NCI-H2081 treated with DMSO at 0.1 percent for 48 hours (cell line): ENCODE measurements at places on chromosomes 12 and 14.
A peak's percentile ranks its signal among the peaks of the same experiment; 100 is the strongest.

DNA sequence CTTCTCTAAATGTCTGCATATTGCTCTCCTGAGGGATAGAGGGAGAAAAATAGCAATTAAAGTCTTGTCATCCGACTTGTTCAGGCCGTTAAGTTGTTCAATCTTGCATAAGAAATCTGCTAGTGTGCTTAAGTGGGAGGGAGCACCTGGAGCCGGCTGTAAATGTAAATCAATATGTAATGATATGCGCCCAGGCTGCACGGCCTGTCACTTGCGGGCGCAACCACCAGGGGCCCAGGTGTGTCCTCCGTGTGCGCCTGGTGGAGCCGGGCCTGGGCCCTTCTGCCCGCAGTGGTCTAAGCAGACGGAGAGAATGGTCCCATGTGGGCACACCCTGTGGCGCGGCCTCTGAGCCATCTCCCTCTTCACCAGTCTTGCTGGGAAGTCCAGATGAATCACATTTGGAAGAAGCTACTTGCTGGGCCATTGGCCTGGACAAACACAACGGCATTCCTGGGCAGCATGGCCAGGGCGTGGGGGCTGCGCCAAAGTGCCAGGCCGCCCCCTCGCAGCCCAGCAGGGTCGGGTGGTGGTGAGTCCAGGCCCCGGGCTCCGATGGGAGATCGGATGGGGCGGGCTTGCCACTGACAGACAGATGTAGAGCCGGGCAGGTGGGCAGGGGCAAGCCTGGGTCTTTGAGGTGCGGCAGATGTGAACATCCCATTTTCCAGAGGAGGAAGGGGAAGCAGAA, 193.3 kb upstream of the C14orf180 start:
- no peak for DNase-seq

- no peak for DNase-seq
Observed at GRCh38 chr12:590206-590750, 73.0 kb downstream of the NINJ2 start.

DNA sequence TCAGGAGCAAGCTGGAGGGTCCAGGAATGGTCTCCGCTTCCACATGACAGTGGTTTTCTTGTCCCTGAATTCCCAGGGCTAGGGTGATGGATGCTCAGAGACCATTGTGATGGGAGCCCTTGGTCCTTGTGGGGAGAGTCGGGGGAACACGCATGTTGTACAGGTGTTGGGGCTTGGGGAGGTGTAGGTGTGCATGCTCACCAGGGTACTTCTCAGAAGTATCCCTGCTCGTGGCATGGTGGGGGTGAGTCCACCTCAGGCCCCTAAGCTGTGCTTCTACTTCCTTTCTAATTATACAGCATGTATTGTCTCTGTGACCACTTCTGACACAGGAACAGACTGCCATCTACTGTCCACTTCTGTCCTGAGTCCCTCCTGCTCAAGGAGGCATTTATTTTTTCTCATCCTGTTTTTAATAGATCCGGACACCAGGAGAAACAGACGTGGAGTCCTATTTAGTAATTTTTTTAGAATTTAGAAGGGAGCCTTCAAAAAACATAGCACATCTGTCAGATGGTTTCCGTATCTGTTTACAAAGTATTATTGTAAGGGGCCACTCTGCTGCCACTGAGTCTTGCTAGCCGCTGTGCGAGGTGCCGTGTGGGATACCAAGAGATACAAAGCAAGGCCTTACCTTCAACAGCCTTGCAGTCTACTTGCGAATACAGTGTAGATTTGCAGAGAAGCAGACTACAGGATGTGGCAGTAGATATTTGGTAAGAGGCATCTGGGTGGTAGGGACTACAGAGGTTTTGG, 10.5 kb downstream of the NTF3 start:
- no peak for DNase-seq

GRCh38 chr12:113794774-113795173, 171.4 kb downstream of the RBM19 start:
- DNase-seq, result no peak

DNA sequence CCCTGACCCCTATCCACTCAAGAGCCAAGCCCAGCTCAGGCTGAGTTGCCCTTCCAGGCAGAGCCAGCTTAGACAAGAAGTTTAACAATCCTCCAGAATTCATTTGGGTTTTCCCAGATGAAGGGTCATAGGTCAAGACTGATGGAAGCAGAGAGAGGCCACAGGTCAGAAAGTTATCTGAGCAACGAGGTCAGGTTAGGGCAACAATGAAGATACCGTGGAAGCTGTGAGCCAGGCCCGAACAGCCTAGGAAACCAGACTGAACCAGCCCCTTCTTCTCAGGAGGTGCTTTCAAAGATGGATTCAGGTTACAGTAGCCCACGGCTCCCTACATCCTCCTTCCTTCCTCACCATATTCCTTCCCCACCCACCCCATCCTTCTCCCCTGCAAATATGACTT, 53.1 kb downstream of the RHOJ start:
- DNase-seq, result no peak

DNA sequence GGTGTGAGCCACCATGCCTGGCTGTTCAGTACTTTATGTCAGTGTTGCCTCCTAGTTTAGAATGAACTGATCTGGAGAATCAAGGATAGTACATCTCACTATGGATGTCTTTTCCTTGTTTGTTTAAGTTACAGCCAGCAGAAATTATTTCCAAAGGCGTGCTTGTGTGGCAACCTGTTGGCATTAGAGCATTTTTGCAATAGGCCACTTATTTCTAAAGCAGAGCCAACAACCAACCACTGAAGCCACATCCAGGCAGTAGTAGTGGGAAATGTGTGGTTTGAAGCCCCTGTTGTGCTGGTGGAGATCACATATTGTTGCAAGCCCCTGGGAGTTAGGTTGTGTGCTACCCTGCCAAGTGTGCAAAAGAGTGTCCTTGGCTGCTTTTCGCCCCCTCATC, 3.7 kb downstream of the ANO6 start:
- DNase-seq, result no peak

DNA sequence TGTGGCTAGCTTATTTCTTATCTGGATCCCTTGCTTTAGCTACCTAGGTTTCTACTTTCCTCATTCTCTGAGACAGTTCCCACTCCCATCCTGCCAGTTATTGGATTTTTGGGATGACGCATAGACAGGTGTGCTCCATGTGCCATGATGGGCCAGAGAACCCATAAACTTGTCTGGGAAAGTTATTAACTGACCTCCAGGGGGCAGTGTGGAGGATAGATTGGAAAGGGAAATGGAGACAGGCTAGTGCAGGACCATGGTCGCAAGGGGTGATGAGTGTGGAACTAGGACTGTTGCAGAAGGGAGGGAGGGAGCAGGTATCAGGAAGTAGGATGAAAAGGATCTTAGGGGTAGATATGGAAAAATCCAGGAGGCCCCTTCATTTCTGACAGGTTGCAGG, 80.3 kb downstream of the ESRRB start:
- DNase-seq, result no peak

DNA sequence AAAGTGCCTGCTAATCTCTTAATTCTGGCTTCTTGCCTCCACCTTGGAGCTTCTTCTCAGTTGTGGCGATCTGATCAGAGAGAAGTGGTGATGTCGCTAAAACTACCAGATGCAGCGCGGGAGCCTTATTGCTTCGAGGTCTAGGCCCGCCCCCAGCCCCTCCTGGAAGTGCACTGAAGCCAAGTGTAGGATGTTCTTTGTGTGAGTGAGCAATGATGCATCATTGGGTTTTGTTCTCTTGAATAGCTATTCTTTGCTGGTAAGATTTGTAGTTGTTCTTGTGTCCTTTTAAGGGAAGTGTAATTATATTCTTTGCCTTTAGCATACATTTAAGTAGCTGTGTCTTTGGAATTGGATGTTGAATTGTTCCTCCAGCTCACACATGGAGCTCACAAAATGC, 35.8 kb downstream of the MTHFD1 start:
- no peak for DNase-seq

DNA sequence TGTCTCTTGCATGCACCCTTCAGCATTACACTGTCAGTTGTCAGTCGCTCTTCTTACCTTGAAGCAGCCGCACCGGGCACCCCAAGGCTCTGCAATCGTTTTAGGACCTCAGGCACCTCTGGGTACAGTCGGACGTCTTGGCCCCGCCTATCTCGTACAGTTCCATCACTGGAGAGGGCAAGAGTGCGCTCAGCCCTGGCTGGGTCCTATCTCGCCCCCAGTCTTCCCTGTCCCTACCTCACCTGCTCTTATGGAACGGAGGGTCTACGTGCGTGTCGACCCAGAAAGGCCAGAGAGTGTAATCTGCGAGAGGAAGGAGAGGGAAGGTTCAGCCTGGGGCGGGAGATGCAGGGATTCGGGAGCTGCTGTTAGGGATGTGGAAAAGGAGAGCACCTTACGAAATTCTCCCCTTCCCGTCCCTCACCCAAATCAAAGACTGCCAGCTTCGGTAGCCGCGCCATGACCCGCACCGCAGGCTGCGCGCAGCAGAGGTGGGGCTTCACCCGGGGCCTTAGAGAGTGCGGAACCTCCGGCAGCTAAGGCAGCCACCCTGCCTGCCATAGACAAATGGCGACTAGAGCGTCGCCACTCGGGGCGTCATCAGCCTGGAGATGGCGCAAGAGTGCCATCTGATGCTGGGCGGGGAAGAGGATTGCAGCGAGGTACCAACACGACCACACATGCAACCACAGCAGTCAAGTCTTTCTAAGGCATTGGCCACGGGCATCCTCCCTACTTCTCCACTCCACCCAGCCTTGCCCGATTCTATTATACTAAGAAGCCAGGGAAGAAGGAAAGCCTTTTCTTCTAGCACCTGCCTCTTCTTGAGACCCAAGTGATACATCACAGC, at the start of gene MDP1:
Gene MDP1, minus strand, starts transcription at position 572 of the 850 bp plus-strand sequence. Its CDS starts 111 bp downstream, at position 461.
- peak; percentile 39 for DNase-seq
